Urothelium cell line (cell line): ENCODE measurements at places on chromosomes 7 and 10.

GRCh38 chr10:31586723-31587638, 268.0 kb downstream of the ZEB1 start:
- no peak for DNase-seq

DNA sequence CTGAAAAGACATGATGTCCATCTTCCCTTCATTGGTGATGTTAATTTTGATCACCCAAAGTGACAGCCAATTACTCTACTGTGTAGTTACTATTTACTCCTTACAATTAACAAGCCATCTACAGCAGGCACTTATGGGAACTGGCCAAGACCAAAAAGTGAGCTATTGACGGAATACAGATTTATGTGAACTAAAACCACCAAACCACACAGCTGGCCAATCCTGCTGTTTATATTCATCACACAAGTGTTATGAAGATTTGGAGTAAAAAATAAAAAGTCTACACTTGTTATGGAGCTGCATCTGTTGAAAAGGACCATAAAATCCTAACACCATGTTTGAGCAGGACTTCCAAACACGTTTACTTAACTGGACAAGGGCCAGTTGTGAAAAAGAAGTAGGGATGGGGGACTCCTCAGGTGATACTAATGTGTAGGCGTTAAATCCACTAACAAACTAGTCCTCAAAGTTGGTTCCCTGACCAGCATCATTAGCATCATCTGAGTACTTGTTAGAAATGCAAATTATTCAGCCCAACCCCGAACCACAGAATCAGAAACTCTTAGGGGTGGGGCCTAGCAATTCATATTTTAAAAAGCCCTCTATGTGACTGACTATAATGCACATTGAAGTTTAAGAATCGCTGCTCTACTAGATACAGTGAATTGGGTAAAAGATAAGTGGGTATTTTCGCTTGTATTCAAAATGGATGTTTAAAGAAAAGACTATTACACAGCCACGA, 11.6 kb downstream of the MCMBP start:
- DNase-seq: no peak

DNA sequence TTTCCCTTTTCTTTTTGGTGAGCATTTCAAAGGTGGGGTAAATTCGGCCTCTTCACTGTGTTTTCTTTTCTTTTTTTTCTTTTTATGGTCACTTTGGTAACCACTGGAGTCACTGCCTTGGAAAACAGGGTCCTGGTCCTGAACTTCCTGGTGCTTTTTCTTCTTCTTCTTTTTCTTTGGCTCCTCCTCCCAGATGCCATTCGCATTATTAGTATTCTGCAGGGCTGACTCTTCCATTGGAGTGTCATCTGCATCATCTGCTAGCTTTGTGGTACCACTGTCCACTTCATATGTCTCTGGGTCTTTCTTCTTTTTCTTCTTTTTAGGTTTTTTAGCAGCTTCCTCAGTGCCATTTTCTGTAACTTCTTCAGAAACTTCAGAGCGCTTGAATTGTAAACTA, 10.5 kb downstream of the POLR1F start:
- DNase-seq: no peak

DNA sequence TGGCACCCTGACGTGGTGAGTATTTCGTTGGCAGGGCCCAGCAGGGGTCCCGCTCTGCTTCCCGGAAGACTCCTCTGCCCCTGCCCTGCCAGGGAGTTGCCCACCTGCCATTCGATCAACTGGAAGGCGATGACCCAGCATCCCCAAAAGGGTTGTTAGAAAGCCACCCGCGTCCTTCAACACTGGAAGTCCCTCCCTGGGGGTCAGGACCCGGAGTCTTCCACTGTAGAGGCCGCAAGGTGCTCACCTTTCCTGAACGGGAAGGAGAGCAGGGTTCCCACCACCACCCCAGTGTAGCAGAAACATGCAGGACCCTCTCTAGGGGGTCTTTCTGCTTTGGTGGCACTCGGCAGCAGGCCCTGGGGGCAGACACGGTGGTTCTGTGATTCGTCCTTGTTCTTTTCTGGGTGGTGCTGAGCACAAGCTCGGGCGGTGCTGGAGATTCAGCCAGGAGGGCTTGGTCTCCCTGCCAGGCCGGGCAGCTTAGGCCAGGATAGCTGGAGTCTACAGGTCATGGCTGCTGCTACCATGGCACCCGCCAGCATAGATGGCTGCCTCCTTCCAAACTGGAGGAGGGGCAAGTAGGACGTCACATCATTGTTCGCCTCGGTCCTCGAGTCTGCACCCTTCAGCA, 19.6 kb upstream of the DPYSL4 start:
- no peak for DNase-seq

DNA sequence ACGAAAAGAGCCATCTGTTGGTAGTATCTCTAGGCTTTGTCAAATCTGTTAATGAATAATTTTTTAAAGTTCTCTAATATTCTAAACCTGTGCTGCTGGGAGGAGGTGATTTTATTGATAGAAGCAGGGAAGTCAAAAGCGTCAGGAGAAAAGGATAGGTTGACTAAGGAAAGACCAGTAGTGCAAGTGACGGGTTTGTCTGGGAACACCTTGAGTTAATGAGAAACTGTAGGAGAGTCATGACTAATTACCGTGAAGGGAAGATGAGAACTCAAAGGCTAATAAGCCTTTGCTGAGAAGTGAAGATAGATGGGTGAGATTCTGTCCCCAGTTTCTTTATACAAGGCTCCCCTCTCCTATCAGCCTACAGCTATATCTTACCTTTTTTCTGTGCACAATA, 5.0 kb upstream of the PDK4 start:
- DNase-seq: no peak

DNA sequence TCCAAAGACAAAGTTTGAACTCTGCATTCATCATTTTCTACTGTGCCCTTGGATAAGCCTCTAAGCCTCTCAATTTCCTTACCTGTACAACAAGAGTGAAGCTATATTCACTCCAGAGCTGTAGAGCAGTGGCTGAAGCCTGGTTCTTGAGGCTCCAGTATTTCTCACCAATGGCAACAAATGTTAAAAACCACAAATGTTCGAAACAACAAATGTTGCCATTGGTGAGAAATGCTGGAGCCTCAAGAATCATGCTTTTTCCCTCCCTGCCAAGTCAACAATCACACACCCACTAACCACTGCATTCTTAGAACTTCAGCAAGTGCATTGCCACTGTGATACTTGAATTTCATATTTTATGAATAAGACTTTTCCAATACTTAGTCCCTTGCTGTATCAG, 237.9 kb downstream of the TMEM26 start:
- no peak for DNase-seq

- no peak for DNase-seq
Measured at GRCh38 chr7:151792636-151793035, 84.3 kb downstream of the PRKAG2 start.

- DNase-seq: no peak
Measured at GRCh38 chr10:131689016-131689415, 211.8 kb upstream of the PPP2R2D start.

DNA sequence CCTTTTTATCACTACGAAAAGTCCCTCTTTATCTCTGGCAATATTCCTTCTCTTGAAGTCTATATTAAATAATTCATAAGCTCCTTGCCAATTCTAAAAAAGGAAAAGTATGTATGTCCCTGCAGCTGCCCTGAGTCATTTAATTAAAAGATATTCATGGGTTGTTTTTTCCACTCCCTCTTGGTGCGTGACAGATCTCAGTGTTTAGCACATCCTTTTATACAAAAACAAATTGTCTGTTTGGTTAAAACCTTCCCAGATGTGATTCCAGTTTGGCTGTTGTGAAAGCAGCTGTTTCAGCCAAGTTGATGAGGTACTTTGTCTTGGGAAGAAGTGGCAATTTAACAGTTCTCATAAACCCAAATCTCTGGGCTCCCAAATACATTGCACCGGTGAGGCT, 33.8 kb upstream of the PRLHR start:
- DNase-seq: no peak

GRCh38 chr10:42963312-42963711, 113.6 kb upstream of the RET start:
- DNase-seq: no peak

DNA sequence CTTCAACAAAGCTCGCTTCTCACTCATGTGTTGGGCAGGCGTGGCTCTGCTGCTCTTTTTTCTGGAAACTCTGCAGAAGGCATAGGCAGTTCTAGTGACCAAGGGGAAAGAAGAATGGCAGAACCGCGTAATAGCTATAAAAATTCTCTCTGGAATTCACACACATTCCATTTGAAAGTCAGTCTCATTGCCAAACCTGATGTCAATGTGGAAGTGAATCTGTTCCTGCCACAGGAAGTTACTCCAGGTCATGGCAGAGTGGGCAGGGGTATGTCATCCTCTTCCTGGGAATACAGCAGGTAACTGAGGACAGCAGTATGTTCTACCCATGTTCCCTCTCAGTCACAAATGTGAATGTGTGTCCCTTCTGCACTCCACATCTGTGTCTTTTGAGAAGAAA, 8.2 kb upstream of the PAXIP1 start:
- peak; percentile 2 for DNase-seq

GRCh38 chr10:92627845-92628480, 35.0 kb downstream of the KIF11 start:
- DNase-seq: no peak

- no peak for DNase-seq
Measured at GRCh38 chr10:21238717-21239116, 286.8 kb downstream of the SKIDA1 start.

- DNase-seq: peak; percentile 49
Measured at GRCh38 chr10:30639946-30640786, 10.6 kb upstream of the LYZL2 start.

DNA sequence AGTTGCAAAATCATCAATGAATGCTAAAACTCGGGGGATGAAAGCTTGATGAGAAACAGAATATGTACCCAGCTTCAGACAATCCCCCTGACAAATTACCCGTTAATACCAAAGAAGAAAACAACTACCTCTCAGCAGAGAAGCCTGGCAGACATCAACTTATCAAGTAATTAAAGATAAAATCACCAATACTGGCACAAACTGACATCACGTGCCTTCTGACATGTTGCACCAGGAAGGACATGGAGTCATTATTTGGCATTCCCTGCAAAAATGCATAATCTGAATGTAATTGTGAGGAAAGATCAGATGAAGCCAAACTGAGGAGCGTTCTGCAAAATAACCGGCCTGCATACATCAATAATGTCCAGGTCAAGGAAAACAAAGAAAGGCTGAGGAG, 7.7 kb downstream of the SLIT1 start:
- no peak for DNase-seq

GRCh38 chr10:35922876-35923600, 280.9 kb upstream of the FZD8 start:
- DNase-seq: no peak

- DNase-seq: no peak
Measured at GRCh38 chr7:140273417-140273816, 96.6 kb upstream of the KDM7A start.

DNA sequence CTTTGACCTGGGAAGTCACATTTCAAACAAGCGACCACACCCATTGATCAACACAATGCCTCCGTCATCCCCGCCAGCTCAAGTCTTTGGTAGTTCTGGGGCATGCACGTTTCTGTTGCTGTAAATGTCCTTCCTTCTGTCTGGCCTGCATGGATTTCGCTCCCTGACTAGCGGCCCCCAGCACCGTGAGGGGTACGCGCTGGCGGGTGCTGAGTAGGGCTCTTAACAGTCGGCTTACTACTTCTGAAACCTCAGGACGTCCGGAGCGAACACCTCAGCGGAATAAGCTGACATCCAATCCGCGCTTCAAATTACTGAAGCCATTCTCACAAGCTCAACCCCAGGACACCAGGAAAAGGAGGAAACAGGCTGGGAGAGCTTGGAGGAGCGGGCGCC, 505 bp downstream of the NUDCD3 start:
- no peak for DNase-seq

- no peak for DNase-seq
Measured at GRCh38 chr10:33734393-33735155, 400.1 kb upstream of the NRP1 start.
